DMS53 (cell line): ENCODE measurements at places on chromosomes 3 and 15.
A peak's percentile ranks its signal among the peaks of the same experiment; 100 is the strongest.

DNA sequence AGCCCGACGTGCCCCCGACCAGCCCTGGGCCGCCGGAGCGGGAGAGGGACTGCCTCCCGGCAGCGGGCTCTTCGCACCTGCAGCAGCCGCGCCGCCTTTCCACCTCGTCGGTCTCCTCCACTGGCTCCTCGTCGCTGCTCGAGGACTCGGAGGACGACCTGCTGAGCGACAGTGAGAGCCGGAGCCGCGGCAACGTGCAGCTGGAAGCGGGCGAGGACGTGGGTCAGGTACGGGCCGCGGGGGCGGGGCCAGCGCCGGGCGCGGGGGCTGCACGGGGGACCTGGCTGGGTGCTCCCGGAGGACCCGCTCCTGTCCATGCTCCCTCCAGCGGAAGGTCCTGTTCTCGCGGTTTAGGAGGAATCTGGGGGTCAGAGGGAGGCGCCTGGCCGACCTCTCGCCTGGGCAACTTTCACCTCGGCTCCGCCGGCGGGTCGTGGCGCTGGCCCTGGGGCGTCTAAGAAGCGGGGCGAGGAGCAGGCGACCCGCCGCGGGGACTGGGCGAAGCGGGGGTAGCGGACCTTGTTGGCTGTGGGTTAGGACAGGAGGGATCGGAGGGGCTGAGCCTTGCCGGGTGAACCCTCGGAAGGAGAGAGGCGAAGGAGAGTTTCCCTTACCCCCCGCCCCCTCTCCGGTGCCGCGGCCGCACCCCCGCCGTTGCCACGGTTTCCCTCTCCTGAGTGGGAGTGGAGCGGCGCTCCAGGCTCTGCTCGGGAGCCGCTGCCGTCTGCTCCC lies 682 bp downstream of the ITPKA start:
- DNase-seq: peak; percentile 85

DNA sequence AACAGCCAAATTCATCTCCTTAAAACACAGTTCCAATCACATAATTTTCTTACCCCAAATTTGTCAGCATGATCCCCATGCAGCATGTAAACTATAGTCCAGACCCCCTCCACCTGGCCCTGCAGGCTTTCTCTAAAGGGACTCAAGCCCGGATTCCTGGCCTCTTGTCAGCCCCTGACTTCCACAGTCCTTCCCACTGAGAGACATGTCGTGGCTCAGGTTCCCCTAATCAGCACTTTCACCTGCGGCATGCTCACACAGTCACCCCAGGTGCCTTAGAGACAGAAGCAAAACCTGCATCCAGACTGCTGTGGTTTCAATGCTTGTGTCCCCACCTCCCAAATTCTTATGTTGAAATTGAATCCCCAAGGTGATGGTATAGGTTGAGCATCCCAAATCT lies 372.7 kb upstream of the ATP10A start:
- DNase-seq: no peak

DNA sequence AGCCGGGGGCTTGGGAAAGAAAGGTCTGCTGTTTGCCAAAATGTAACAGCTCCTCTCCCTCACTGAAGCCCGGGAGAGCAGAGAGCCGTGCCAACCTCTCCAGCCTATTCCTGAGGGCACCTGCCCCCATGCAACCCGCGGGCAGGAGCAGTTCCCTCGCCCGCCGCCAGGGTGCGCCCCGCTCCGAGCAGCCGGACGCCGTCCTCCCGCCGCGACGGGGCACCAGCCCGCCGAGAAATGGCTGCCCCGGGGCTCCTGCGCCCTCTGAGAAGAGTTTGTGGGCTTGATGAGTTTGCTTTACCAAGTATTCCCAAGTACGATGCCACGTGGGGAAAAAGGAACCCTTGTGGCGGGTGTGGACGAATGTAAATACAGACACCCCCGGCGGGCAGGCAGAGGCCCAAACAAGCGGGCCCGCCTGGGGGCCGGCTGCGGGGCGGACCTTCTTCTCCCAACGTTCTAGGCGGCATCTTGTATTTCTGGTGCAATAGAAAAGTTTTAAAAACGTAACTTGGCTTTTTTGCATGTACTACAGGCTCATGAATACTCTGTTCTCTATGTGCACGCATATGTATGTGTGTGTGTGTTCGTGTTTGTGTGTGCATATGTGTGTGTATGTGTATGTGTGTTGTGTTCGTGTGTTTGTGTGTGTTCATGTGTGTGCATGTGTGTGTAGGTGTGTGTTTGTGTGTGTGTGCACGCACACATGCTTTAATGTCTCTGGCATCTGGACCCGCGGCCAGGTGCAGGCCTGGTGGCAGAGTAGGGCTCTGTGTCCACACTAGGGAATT lies 162.9 kb downstream of the CHSY1 start:
- peak; percentile 68 for DNase-seq

- no peak for DNase-seq
Observed at GRCh38 chr3:160544844-160545503, 20.4 kb downstream of the KPNA4 start.

DNA sequence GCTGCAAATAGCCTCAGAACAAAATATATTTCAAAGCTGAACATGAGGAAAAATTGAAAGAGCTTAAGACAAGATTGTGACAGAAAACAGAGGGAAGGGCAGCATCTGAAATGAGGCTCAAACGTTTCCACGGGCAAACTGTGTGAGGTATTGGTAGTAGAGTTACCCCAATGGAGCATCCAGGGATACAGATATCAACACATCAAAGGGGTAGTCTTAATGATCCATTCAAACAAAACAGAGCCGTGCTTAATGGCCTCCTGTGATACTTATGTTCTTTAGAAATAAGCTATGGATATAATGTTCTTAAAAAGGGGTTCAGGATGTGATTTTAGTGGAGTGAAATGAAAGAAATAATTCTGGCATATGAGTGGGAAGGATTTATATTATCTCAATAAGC lies 430.3 kb upstream of the PDZRN3 start:
- no peak for DNase-seq

GRCh38 chr3:65539616-65540015 lies 499.1 kb downstream of the MAGI1 start:
- no peak for DNase-seq

DNA sequence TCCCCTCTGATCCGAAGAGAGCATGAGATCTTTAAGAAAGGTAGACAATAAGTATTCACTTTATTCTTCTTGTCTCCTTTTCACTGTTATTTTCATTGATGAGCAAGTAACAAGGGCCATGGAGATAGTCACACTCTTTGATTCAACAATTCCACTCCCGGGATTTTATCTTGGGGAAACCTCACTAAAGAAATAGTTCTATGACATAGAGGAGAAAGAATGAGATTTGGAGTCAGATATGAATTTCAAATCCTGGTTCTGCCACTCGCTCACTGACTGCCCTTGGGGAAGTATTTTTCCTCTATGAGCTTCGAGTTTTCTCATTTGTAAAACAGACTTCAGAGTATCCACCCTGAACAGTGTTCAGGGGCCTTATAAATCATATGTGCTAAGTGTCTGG lies 514.6 kb downstream of the NLGN1 start:
- DNase-seq: no peak

- peak; percentile 84 for DNase-seq
Observed at GRCh38 chr3:122942937-122943827, 84.4 kb downstream of the SEMA5B start.

- DNase-seq: no peak
Observed at GRCh38 chr15:57496594-57496945, 95.1 kb upstream of the MYZAP start.

- no peak for DNase-seq
Observed at GRCh38 chr3:197317250-197317963, 19.0 kb upstream of the DLG1 start.

DNA sequence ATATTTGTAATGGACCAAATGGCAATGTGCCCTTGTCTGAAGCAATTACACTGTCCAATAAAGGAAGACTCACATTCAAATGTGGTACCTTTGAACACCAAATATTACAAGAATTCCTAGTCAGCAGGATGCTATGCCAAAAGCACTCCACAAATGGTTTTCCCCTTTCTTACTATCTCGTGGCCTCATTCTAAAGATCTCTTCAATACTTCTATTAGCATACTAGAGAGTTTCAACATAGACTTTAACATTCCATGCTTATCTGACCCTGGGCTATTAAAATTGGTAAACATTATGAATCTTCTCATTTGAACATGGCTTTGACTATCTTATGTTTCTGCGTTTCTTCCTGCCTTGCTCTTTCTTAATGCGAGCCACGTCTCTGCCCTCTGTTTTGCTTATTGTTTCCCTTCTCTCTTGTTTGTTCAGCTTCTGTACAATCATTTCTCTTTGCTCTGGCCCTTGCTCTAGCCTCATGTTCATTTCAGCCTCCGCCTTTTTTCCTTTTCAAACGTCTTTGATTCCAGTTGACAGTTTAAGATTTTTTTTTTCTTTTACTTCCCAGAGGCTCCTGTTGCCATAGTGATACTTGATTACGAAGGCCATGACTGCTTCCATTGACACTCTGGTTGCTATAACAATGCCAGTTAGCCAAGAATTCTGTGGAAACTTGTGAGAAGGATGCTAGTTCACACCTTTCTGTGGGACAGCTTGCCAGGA lies 49.5 kb upstream of the SLC9A9 start:
- DNase-seq: peak; percentile 11

- no peak for DNase-seq
Observed at GRCh38 chr15:88309363-88309762, 52.8 kb upstream of the NTRK3 start.

DNA sequence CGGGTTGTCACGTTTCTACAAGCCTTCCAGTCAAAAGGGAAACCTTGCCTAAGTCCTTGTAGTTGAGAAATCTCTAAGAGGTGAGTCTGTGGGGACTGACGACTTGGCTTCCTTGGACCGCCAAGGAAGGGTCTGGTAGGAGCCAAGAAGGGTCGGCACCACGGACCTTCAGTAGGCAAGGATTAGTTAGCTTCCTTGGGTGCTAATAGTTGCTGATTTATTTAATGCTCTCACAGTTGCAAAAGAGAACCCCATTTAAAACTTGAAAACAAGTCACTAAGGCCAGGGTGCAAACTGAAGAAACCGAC lies 361 bp upstream of the LCMT2 start:
- no peak for DNase-seq

- DNase-seq: no peak
Observed at GRCh38 chr3:72347819-72348319, 500.4 kb downstream of the SHQ1 start.

DNA sequence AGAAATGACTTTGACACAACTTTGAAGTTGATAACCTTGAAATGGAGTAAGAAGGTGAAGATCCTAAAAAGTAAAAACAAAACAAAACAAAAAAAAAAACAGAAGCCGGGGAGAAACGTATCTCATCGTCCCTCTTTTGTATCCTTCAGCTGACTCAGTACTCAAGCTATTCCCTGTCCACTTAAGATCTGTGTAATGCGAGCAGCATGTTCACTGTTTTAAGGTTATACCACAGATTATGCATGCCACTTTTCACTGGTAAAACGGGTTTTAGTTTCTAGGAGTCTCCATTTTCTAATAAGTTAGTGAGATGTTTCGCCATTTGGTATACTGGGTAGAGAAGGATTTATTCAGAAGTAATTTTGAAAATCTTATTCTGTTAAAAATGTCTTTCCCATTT lies 324.3 kb downstream of the FEZF2 start:
- no peak for DNase-seq

GRCh38 chr3:88703501-88704059 lies 403.8 kb upstream of the EPHA3 start:
- DNase-seq: no peak

DNA sequence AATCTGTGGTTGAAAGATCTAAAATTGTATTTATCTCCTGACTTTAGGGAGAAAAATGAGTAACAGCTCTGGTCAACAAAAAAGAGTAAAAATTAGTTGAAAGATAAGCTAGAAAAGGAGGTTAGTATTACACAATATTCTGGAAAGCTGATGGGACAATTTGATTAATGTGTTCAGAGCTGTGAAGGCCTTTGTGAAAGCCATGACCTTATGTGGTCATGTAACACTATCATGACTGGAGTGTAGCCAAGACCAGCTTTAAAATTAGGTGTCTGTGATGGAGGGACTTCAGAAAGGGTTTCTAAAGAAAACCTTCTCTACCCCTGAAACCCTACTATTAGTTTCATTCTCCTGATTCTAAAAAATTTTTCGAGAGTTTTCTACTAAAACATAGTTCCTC lies 127.2 kb downstream of the NFKBIZ start:
- DNase-seq: no peak

- DNase-seq: peak; percentile 1
Observed at GRCh38 chr3:11661052-11661656, 17.4 kb upstream of the VGLL4 start.

GRCh38 chr3:125055331-125055912 lies 375 bp downstream of the HEG1 start:
- DNase-seq: peak; percentile 73

DNA sequence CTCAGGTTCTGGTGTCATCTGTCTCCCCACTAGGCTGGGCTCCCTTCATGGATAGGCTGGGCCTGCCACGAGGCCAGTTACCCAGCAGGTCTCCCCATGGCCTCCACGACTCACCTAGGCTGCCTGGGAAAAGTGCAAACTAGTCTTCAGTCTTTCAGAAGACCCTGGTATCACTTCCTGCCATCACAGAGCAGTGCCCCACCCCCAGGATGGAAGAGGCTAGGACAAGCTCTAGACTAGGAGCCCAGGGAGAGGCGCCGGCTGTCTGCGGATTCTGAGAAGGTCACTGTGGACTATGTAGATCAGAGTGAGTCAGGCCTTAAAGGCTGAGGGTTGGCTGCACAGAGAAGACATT lies 63.7 kb downstream of the CORO2B start:
- no peak for DNase-seq

DNA sequence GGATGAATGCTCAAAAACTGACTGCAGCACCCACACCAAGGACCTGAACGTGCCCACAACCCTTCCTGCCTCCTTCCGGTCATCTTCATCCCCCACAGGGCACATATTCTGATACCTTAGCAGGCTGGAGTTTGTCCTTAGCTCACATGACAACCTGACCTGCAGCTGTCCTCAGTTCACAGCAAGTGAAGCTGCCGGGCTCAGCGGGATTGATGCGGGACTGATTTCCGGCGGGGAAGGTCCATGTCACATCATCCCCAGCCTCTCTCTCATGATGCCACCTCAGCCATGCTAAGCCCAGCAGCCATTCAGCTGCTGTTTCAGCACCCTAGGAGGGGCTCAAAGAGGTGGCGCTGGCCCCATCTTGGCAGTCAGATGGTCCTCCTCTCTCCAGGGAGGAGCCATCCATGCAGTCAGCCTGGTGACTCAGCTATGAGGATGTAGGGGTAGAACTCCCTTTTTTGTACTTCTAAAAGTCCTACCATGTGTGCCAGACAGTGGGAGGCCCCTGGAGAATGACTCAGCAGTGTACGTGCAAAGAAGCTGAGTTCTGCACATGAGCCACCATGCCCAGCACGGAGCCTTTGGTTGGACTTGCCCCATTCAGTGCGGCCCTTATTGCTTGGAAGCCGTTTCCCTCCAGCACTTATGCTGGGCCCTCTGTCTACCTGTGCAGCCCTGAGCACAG lies 9.5 kb downstream of the CA12 start:
- DNase-seq: peak; percentile 46

DNA sequence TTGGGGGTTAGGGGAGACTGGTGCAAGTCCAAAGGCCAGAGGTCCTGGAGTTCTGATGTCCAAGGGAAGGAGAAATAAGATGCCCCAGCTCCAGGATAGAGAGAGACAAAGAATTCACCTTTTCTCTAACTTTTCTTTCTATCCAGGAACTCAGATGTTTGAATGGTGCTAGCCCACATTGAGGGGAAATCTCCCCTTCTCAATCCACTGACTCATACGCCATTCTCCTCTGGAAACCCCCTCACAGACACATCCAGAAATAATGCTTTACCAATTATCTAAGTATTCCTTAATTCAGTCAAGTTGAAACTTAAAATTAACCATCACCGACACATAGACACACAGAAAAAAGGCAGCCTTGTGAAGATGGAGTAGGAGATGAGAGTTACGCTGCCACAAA lies 1085.2 kb downstream of the NSUN3 start:
- DNase-seq: no peak
